ENCODE measurements at places on chromosomes 2 and 18.

DNA sequence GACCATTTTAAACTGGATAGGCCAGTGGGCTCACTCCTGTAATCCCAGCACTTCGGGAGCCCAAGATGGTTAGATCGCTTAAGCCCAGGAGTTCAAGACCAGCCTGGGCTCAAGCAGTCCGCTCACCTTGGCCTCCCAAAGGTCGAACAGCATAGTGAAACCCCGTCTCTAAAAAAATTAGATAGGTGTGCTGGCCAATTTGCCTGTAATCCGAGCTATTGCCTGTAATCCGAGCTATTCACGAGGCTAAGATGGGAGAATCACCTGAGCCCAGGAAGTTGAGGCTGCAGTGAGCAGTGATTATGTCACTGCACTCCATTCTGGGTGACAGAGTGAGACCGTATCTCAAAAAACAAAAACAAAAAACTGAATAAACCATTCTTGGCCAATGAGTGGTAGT lies 52.6 kb upstream of the EMILIN2 start:
- DNase-seq, result no peak

DNA sequence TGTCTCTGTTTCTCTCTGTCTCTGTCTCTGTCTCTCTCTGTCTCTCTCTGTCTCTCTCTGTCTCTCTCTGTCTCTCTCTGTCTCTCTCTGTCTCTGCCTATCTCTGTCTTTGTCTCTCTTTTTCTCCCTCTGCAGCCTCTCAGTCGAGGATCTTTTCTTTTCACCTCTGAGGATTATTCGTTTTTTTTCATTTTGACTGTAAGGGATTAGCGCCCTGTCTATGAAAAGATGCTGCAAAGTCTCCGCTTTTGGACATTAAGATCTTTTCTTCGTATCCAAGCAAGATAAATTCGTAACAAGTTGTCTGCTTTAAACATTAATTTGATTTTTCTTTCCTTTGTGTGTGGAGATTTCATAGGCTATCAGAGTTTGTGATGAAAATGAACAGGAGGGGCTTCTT lies 191.2 kb upstream of the TPO start:
- no peak for DNase-seq

DNA sequence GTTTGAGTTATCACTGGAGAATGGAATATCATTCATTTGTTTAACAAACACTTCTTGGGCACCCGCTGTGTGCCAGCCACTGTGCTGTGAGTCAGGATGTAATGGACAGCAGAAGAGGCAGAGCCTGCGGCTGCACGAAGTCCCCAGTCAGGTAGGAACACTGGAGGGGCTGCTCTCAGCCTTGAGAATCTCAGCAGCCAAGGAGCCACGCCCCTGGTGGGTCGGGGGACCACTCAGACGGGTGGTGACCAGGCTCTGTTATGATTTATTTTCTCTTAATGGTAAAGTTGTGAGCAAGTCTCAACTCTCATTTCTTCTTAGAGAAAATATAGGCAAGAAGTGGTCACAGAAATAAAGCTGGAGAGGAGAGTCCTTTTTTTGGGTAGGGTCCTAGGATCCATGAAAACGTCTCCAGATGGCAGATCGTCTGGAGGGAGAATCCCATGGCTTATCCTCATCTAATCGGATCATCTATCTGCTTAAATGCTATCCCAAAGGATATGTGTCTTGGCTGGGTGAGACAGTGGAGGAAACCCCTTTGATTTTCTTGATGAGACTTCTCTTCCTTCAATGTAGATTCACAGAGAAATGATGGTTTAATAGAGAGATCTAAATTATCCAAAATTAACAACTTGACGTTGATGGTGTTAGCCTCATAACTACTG lies 129.1 kb upstream of the LGALSL start:
- DNase-seq, result no peak

DNA sequence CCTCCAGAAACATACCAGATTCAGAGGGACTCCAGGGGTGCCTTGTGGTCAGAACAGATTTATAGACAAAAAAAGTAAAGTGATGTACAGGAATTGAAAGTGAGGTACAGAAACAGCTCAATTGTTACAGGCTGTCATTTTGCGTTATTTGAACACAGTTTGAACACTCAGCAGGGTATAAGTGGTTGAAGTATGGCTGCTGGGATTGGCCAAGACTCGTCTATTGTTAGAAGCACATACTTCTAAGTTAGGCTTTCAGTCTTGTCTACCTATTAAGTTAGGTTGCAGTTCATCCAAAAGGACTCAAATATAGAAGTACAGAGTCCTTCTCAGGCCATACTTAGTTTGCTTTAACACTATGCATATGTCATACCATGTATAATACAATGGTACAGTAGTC lies 21.0 kb upstream of the GRB14 start:
- no peak for DNase-seq

DNA sequence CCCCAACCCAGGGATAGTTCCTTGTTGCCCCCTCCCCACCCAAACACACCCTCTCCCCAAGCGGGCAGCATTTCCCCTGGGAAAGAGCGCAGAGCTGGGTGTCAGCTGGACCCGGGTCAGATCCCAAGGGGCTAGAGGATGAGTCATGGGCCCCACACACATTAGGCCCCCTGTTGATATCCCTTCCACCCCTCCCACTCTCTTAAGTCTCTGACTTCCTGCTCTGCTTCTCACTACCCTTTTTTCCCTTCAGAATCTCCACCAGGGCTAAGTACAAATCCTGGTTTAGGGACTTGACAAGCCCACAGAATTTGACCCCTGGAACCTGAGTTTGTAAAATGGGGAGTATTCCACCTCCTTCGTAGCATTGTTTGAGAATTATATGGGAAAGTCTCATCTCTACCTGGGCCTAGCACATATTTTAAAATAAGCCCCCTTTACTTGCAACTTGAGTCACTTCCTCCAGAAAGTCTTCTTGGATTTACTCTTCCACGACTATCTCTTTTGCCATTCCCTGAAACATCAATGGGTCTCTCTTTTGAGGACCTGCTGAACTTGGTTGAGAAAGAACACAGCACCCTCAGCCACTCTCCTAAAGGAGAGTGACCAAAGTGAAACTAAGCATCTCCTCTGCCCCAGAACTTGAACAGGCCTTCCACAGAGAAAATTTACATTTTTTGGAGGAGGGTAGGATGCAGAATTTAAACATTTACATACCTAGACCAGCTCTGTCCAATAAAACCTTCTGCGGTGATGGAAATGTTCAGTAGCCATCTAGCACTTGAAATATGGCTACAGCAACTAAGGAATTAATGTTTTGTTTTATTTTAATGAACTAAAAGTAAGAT lies 4.7 kb downstream of the RTKN start:
- DNase-seq, result no peak

DNA sequence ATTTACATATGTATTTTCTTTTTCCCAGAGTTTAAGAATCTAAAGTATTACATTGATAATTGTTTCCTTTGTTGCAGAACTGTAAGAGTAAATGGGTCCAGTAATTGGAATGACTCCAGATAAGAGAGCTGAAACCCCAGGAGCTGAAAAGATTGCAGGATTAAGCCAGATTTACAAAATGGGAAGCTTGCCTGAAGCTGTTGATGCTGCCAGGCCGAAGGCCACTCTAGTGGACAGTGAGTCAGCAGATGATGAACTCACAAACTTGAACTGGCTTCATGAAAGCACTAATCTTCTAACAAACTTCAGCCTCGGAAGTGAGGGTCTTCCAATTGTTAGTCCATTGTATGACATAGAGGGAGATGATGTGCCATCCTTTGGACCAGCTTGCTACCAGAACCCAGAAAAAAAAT lies 183.8 kb upstream of the STON1 start:
- DNase-seq, result no peak
